CD4-positive, alpha-beta T cell treated with Interleukin-15 for 4 hours (primary cell): ENCODE measurements at places on chromosomes 7 and 10.

GRCh38 chr7:46897381-46897780, 684.5 kb downstream of the TNS3 start:
- DNase-seq, result no peak

DNA sequence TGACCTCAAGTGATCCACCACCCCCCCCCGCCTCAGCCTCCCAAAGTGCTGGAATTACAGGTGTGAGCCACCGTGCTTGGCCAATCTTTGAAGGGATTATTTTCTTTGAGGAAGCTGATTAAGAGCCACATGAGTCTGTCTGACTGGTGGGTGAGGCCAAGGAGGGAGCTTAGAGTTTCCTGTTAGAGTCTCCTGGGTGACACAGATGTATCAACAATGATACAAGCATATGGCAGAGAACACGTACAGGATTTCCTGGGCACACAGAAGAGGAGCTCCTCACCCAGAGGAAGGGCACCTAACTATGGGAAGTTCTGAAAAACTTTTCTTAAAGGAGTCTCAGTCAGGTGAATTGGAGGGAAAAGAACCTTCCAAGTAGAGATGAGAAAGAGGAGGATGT, 69.4 kb downstream of the GOLGA7B start:
- no peak for DNase-seq

GRCh38 chr10:129936266-129936922, 27.7 kb downstream of the EBF3 start:
- DNase-seq, result no peak

DNA sequence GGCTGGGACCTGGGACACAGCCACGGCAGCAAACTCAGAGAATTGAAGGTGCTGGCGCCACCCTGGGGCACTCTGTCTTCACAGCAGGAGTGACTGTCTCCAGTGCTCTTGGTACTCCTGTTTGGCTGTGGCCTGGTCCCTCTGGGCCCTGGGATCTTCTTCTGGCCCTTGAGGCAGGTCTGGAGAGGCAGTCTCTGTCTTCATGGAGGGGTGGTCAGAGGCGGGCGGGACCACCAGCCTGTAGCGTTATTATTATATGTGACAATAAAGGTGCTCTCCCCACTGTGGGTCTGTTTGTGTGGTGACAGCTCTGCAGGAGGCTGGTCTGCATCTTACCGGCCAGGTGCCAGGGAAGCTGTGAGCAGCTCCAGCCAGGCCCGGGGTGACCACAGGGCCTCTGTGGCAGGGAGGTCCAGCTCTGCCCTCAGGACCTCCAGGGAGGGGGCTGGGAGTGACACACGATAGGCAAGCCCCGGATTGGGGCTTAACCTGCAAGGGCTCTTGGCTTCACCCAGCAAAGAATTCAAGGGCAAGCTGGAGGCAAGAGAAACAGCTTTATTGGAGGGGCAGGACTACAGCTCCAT, 70.3 kb downstream of the MYL10 start:
- no peak for DNase-seq

GRCh38 chr10:124697837-124698544, 46.2 kb downstream of the FAM53B start:
- DNase-seq, result peak; percentile 49

DNA sequence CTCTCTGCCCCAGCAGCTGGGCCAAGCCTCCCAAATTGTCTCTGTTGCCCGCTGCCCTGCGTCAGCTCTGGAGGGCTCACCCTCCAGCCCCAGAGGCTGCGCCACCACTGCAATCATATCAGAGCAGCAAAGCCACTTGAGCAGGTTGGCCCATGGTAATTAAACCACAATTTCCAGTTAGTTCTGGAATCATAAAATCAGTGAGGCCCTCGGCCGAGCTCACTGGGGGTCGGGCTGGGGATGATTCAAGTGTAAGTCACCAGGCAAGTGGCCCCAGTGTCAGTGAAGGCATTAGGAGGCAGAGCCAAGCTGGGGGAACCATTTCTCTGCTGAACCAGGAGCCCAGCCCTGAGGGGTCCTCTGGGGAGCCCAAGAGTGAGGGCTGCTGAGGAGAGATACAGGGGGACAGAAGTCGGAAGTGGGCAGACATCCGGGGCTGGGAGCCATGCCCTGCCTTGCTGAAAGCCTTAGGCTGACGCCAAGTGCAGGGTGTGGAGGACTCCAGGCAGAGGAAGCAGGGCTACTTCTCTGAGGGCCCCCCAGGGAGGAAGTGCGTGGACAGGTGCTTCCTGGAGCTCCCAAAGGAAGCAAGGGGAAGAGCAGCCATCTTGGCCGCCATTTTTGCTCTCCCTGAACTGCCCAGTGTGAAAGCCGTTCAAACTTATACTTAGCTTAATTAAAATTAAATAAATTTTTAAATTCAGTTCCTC, 29.5 kb upstream of the SLC29A3 start:
- no peak for DNase-seq

DNA sequence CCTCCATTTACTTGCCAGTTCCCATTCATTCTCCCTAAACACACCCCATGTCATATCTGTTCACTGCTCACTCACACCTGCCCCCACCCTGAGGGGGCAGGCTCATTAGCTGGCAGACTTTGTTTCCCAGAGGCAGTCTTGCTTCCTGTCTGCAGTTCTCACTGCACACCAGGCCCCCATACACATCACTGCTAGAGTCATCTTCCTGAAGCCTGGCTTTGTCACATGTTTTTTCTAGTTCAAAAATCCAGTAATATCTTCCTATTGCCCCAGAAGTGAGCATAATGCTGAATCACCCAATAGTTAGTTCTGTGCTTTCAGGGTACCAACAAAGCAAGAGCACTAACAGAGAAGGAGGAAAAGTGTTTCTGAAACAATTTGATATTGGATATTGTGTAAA, 1.9 kb downstream of the LRRC72 start:
- DNase-seq, result no peak

DNA sequence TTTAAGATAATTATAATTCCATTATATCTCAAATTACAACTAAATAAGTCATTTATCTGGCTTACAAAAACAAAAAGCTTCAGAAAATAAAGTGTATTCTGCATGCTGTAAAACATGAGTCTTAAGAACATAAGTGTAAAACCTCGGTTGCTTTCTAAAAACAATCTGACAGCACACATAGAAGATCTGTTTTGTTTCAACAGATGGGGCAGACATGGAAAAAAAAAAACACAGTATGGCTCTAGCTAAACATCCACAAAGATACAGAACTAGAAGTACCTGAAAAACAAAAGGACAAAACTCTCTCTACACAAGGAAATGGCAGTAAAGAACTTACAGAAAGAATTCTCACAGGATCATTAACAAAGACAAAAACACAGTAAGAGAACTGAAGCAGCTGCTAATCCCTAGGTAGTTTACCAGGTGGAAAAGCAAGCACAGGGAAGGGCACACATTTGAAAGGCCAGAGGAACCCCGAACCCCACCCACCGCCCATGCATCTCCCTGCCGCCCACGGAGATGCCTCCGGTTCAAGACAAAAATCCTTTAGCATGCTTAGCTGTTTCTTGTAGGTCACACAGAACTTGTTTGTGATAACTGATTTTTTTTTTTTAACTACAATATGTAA, 42.5 kb downstream of the DLD start:
- DNase-seq, result no peak

GRCh38 chr7:155846936-155847335, 34.7 kb upstream of the SHH start:
- DNase-seq, result no peak

- peak; percentile 13 for DNase-seq
These were observed 127.9 kb upstream of the SEM1 start for GRCh38 chr7:96837593-96837992.

DNA sequence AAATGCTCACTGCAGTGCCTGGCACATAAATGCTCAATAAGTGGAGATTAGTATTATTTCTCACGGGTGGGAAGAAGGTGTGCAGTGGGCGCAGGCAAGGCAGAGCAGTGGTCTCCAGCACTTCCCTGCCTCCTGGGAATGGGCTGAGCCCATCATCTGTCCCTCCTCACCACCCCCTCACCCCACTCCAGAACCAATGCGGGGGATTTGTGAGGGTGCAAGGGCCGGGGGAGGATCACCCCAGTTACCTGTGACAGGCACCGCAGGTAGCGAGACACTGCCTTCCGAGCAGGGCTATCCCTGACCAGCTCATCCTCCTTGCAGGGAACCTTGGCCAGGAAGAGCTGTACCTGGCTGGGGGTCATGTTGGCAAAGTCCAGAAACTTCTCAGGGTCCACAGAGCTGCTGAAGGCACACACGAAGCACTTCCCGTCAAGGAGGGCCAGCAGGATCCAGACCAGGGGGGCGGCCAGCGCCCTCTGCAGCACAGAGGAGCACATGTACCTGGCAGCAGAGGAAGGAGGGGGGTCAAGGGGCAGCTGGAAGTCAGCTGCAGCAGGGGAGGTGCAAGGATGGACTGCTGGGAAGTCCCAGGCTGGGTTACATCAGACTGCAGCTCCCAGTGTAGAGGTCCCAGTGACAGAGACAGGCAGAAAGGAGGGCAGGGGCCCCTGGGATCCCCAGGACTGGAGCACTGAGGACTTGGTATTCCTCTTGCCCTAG, 2.8 kb downstream of the CALHM3 start:
- no peak for DNase-seq

- DNase-seq, result peak; percentile 20
These were observed at the start of gene TBXAS1 for GRCh38 chr7:139829025-139829774. Gene TBXAS1 (plus strand): TSS chr7:139829264. CDS start chr7:139829391, 127 bp downstream.

DNA sequence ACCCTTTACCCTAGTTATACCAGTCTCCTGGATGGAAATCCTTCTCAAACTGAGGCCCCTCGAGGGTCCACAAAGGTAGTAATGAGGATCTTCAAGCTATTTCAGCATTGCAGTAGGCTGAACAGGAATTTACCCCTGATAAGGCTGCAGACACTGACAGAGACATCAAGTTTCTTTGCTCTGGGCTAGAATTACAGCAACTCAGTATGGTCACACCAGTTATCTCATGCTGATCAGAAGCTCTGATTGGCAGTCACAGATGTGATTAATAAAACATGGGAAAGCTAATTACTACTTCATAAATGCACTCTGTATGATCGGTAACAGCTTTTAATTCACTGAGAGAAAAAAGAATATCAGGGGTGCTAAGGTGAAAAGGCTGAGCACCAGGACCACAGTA, 30.6 kb downstream of the FAM204A start:
- DNase-seq, result no peak

- no peak for DNase-seq
These were observed 371.0 kb downstream of the FRMD4A start for GRCh38 chr10:13959443-13960359.

- DNase-seq, result no peak
These were observed 37.1 kb downstream of the CAV1 start for GRCh38 chr7:116561697-116562483.

DNA sequence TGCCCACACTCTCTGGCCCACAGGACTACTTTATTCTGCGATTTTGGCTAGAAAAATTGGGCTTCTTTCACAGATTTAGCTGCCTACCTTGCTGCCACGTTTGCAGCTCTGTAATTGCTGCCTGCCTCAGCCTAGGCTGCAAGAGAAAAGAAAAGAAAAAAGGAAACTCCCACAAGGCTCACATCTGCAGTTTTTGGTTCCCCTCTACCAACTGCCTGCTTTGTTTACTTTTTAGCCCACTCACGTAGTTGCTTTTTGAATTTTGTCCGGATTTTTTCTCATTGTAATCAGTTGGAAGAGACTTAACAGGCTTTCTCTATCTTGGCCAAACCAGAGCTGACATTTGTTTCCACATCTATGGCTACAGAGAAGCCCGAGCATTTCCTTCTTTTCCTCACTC, 24.3 kb downstream of the SUN3 start:
- no peak for DNase-seq

DNA sequence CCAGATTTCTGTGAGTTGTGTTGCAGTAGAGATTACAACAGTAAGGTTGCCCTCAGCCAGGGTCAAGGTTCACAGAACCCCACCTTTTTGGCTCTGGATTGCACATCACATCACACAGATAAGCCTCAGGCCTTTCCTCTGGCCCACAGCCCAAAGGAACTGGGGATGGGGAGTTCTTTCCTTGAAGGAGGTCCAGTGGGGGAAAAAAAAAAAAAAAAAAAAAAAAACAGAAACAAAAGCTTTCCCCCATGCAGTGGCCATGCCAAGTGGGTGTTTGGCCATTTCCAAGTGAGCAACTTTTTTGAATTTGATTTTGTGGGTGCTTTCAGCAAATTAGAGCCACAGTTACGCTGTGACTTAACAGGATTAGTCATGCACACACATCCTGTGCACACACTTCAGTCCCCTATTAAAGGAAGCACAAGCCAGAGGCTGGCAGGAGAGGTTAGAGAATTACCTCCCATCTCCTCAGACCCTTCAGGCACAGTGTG, 79.3 kb upstream of the NANOS1 start:
- DNase-seq, result no peak

DNA sequence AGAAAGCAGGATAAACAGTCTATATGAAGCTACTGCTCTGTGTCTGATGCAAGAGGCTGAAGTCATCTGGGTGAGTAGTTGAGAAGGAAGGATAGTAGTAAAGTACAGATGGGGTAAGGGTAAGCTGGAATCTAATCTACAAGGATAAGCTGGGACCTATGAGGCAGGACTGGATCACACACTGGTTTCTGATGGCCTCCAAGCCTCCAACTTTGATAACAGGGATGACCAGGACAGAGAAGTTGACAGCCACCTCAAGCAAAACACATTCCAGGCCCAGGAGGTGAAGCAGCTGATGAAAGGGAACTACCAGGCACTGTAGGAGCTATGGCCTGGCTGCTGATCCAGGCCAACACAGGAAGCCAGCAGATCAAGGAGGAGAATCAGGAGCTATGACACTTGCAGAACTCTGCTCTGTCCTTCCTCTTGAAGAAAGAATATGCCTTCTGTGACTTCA, 278.1 kb upstream of the TMEM229A start:
- no peak for DNase-seq

- DNase-seq, result no peak
These were observed 133.5 kb downstream of the SGMS1 start for GRCh38 chr10:50490241-50490640.

- no peak for DNase-seq
These were observed 550 bp upstream of the CALU start for GRCh38 chr7:128738570-128739047.

- no peak for DNase-seq
These were observed 531.2 kb downstream of the HTR7 start for GRCh38 chr10:90326498-90327267.

DNA sequence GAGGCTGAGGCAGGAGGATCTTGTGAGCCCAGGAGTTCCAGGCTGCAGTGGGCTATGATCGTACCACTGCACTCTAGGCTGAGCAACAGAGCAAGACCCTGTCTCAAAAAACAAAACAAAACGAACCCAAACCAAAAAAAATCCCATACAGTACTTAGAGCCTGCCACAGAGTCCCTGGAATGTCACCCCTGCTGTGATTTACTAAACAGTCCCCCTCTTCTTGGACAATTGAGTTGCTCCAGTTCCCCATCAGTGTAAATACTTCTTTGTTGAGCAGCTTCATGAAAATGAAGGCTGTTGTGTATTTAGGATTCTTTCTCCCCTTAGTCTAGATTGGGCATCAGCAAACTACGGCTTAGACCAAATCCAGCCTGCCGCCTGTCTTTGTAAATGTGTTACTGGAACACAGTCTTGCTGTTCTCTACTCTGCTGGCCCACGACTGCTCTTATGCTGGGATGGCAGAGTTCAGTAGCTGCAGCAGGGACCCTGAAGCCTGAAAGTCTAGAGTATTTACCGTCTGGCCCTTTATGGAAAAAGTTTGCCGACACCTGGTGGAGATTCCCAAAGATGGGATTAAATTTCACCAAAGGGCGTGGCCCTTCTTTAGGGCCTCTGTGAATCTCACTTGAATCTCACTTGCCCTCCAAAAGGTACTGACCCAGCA, 57.8 kb downstream of the PALD1 start:
- DNase-seq, result no peak
